ENCODE measurements at places on chromosomes 7 and 10.

DNA sequence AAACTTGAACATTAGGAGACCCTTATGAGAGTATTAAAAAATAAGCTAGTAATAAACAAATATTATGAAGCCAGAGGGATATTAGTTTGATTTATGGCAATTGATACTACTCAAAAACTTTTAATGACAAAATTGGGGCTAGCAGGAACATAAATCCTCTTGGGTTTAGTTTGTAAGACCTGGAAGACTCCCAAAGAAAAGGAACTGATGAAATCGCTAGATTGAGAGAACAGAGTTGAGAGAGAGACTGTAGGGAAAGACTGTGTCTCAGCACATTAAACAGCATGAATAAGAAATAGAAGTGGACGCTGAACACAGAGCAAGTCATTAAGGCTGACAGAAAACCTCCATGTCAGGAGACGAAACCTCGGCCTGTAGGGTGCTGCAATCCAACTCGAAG lies 56.4 kb downstream of the ICA1 start:
- H3K36me3 ChIP-seq, result no peaks in the 10 kb centered on the region
- DNase-seq, result no peak
- H3K27me3 ChIP-seq, result no peaks in the 10 kb centered on the region
- H3K27ac ChIP-seq, result no peak overlapping the region
- no peak overlapping the region for H3K4me3 ChIP-seq

- H3K4me1 ChIP-seq, result no peaks in the 10 kb centered on the region
- H3K4me3 ChIP-seq, result no peak overlapping the region
- H3K27me3 ChIP-seq, result peaks cover 5% of the 10 kb centered on the region
- H3K36me3 ChIP-seq, result no peaks in the 10 kb centered on the region
Measured at GRCh38 chr10:119634219-119634544, 17.0 kb upstream of the BAG3 start.

DNA sequence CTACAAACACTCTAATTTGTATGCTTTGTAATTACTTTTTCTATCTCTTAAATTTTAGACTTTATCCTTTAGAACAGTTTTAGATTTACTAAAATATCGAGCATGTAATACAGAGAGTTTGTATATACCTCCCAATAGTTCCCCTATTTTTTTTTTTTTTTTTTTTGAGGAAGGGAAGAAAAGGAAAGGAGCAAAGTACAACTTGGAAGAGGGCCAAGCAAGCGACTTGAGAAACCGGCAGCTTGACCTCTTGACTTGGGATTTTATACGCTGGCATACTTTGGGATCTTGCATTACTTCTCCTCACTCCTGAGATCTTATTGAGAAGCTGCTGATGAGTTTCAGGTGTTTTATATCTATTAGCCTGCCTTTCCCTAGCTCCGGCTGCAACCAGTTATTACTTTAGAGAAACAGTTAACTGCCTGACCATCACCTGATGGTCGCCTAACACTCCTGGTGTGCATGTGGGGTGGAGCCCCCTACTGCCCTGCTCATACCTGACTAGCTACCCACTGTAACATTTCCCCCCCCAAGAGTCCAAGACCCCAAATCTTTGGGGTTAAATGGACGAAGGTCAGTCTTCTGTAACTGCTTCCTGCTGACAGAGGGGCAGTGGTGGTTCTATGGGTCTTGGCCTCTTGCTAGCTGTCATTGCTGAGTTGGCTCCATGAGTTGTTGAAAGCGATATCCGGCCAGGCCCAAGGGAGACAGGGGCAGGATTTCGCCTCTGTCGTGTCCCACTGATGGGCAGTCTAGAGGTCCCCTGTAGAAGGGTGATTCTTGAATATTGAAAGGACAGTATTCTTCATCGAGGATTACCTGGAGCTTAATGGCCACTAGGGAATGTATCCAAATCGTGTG lies 28.5 kb downstream of the MKLN1 start:
- no peaks in the 10 kb centered on the region for H3K36me3 ChIP-seq
- H3K27ac ChIP-seq, result no peak overlapping the region
- no peak overlapping the region for H3K4me3 ChIP-seq
- DNase-seq, result no peak
- peaks cover 3% of the 10 kb centered on the region for H3K4me1 ChIP-seq
- no peaks in the 10 kb centered on the region for H3K27me3 ChIP-seq

- peaks cover 6% of the 10 kb centered on the region for H3K4me1 ChIP-seq
- H3K4me3 ChIP-seq, result no peak overlapping the region
- no peaks in the 10 kb centered on the region for H3K27me3 ChIP-seq
- no peaks in the 10 kb centered on the region for H3K36me3 ChIP-seq
- no peak for DNase-seq
Measured at GRCh38 chr10:22704942-22705341, 9.4 kb downstream of the PIP4K2A start.

DNA sequence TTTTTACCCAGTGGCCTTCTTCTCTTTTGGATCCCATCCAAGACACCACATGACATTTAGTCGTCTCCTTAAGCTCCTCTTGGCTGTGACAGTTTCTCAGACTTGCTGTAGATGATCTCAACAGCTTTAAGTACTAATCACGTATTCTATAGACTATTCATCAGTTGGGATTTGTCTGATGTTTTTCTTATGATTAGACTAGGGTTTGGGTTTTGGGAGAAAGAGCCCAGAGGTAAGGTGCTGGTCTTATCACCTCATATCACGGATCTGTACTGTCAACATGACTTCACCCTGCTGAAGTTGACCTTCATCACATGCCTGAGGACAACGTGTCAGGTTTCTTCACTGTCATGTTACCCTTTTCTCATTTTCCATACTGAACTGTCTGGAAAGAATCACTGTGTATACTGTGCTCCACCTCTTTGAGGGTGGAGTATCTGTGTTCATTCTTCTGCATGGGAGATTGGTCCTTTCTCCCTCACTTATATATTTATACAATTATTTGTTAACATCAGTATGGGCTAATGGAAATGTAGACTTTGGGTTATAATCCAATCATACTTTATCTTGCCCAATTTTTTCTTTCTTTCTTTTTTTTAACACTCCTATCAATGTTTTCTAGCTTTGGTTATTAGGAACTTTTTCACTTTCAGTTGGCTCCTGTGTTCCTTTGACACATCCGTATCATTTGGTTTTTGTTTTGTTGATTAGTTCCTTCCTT lies 6.4 kb upstream of the HKDC1 start:
- no peak for DNase-seq
- no peaks in the 10 kb centered on the region for H3K27me3 ChIP-seq
- H3K27ac ChIP-seq, result no peak overlapping the region
- H3K4me3 ChIP-seq, result no peak overlapping the region
- peaks cover 5% of the 10 kb centered on the region for H3K4me1 ChIP-seq
- H3K36me3 ChIP-seq, result peaks cover 9% of the 10 kb centered on the region

- no peaks in the 10 kb centered on the region for H3K27me3 ChIP-seq
- H3K4me1 ChIP-seq, result peaks cover 7% of the 10 kb centered on the region
Measured at GRCh38 chr10:132158823-132159222, 27.9 kb upstream of the DPYSL4 start.

DNA sequence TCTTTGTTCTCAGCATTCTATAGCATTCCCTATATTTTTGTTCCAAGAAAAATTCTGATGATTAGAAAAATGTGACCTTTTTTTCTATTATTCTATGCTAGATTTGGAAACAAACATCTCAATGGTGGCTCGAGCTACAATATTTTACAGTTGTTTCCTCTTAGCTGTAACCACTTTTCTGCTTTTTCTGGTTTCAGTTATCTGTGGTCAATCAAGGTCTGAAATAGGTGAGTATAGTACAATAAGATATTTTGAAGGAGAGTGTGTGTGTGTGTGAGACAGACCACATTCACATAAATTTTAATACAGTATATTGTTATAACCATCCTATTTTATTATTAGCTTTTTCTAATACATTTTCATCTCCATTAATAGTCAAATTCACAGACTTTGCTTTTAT lies 564.5 kb upstream of the GHITM start:
- no peak overlapping the region for H3K4me3 ChIP-seq
- H3K36me3 ChIP-seq, result no peaks in the 10 kb centered on the region
- H3K4me1 ChIP-seq, result no peaks in the 10 kb centered on the region
- no peak overlapping the region for H3K27ac ChIP-seq
- no peak for DNase-seq
